ENCODE measurements at places on chromosomes 4 and X. TPM values are rescaled to one million over a fixed set of nuclear protein-coding genes. Genes with fewer than 3 reads are reported as not detected.

DNA sequence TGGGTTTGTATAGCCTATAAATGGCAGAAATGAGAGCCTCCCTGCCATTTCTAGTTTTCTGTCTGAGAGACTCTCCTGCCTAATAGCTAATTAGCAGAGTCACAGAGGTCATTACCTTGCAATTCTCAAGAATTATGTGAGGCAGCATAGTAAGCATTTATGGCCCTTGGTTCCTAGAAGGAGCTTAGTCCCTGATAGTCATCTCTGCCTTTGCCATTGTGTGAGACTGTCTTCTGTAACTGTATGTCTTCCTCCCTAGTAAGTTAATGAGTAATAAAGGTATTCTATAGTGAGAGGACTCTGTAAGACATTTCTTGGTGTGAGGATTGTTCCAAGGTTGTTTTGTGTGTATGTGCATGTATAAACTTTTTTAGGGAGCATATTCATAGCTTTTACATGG lies 108.7 kb downstream of the AR start:
- H3K4me1 ChIP-seq: peaks cover 30% of the 10 kb centered on the region
- peak overlapping the region; percentile 68 for H3K27ac ChIP-seq
- H3K36me3 ChIP-seq: no peaks in the 10 kb centered on the region
- DNase-seq: peak; percentile 79
- H3K4me3 ChIP-seq: no peak overlapping the region
- no peaks in the 10 kb centered on the region for H3K27me3 ChIP-seq

DNA sequence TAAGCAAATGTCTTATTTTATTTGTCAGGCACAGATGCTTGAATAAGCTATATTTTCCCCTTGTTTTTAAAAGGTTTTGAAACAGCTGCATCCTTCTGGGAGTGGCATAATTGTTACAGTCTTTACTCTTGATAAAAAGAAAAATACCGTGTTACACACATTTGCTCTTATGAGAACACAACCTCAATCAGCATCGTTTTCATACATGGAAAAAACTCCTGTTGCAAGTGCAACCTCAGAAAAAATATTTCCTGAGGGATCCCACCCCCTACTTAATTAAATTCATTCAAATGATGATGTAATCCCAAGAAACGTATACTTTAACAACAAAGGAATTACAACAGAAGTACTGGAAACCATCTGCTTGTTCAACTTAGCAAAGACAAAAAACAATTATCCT lies 58.6 kb downstream of the SMAD1 start:
- peaks cover 19% of the 10 kb centered on the region for H3K36me3 ChIP-seq
- H3K27ac ChIP-seq: no peak overlapping the region
- DNase-seq: no peak
- H3K27me3 ChIP-seq: no peaks in the 10 kb centered on the region

DNA sequence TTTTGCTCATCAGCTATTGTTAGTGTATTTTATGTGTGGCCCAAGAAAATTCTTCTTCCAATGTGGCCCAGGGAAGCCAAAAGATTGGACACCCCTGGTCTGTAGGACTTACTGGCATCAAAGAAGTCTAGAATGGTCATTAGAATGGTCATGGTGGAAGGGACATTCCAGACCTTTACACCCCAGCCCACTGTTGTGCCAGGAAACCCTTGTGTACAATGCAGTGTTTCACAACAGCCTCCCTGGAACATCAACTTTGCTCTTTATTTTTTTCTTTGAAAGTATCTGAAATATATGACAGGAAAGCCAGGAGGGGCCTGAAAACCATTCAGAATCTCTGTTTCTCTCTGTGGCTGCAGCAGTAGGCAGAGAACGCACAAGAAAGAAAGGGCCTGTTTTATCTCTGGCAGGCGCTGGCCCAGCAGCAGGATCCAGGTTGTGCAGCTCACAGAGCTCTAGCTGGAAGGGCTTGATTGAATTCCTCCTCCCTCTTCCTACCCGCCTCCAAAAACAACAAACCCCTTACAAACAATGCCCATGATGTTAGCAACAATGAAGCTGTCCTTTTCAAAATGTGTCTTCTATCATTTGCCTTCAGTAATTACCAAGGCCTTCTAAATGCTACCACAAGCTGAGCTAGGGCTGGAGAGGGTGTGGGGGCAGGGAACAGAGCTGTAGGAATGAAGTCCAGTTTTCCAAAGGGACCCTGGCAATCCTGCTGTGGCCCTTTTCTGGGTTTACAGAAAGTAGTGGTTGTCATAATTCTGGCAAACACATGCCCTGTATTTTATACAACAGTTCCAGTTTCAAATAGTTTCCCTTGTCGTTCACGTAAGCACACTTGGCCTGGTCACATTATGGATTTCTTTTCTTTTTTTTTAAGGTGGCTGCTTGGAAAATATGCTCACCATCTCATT lies 32.3 kb upstream of the TFDP3 start:
- H3K27ac ChIP-seq: no peak overlapping the region
- no peak overlapping the region for H3K4me3 ChIP-seq
- no peaks in the 10 kb centered on the region for H3K4me1 ChIP-seq
- no peaks in the 10 kb centered on the region for H3K27me3 ChIP-seq
- no peaks in the 10 kb centered on the region for H3K36me3 ChIP-seq

DNA sequence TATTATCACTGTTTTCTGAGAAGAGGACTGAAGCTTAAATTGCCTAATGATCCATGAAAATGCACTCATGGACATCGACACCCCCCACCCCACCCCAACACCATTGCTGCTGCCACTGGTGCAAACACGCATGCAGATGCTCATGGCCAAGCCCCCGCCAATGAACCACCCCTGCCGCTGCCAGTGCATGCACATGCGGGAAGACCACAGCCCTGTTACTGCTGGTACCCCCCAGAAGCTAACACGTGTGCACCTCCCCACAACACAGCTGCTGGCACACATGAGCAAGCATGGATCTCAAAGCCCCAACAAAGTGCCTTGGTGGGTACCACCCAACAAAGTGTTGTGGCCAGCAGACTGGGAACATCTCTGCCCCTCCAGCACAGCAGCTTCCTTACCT lies 594.1 kb upstream of the FAT1 start:
- no peak overlapping the region for H3K4me3 ChIP-seq
- no peak for DNase-seq
- no peaks in the 10 kb centered on the region for H3K4me1 ChIP-seq

GRCh38 chrX:24536551-24536950 lies 71.5 kb downstream of the PDK3 start:
- H3K27me3 ChIP-seq: no peaks in the 10 kb centered on the region
- peaks cover 10% of the 10 kb centered on the region for H3K36me3 ChIP-seq
- no peak for DNase-seq
- no peaks in the 10 kb centered on the region for H3K4me1 ChIP-seq
- no peak overlapping the region for H3K27ac ChIP-seq
- no peak overlapping the region for H3K4me3 ChIP-seq

- no peaks in the 10 kb centered on the region for H3K4me1 ChIP-seq
- H3K27ac ChIP-seq: no peak overlapping the region
- no peaks in the 10 kb centered on the region for H3K36me3 ChIP-seq
- no peaks in the 10 kb centered on the region for H3K27me3 ChIP-seq
Measured at GRCh38 chrX:32525234-32525633, 686.1 kb downstream of the DMD start.

DNA sequence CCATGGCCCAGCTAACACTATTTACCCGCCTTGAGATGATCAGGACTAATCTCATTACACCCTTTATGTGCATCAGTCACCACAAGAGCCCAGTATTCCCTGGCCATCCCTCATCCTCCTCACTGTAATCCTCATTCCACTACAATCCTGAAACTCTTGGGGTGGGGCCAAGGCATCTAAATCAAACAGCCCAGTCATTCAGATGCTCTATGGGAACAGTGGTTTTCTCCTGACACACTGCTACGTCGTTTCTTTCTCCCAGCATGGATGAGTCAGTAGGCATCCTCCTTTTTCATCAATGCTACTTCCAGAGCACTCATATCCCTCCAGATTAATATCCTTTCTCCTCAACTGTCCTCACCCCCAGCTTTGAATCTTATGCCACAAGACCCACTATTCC lies 5.6 kb downstream of the SDAD1 start:
- peaks cover 3% of the 10 kb centered on the region for H3K4me1 ChIP-seq
- no peak overlapping the region for H3K4me3 ChIP-seq
- H3K27me3 ChIP-seq: no peaks in the 10 kb centered on the region
- H3K27ac ChIP-seq: no peak overlapping the region
- no peak for DNase-seq

DNA sequence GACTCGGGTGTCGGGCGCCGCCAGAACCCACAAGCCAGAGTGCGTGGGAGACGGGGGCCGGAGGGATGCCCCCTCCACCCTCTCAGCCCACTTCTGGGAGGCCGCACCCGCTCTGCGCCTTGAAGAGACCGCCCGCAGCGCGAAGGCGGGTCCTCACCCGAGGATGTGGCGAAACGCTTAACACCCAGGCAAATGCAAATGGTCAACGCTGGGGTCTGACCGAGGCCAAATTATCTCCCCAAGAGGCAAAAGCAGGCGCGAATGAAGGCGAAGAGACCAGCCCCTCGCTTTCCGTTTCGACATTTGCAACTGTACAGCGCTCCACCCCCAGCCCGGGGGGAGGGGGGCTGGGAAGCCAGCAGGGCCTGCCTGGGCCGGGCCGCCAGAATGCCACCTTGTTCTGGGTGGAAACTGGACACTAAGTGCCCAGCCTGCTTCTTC lies 137.7 kb upstream of the ZIC3 start:
- DNase-seq: no peak
- no peaks in the 10 kb centered on the region for H3K4me1 ChIP-seq
- H3K27ac ChIP-seq: no peak overlapping the region
- no peaks in the 10 kb centered on the region for H3K36me3 ChIP-seq
- peaks cover 67% of the 10 kb centered on the region for H3K27me3 ChIP-seq

GRCh38 chr4:17055788-17056187 lies 157.3 kb upstream of the LDB2 start:
- H3K27ac ChIP-seq: no peak overlapping the region
- H3K27me3 ChIP-seq: no peaks in the 10 kb centered on the region
- H3K4me1 ChIP-seq: no peaks in the 10 kb centered on the region

DNA sequence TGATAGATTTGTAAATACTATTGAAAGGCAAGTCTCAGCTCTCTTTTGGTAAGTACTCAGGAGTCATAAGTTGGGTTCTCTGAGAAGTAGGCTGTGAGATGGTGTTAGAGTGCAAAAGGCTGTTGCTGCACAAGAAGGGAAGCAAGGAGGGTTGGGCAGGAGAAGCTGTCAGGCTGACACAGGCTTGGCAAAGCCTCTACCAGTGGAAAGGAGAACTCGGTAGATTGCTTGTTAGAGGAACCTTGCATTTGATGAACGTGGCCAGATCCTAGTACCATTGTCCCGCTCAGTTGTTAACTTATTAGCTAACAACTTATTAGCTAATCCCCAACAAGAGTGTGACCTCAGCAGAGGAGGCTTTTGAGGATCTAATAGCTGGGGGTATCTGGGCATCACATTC lies 449.3 kb upstream of the BOD1L1 start:
- DNase-seq: no peak
- no peak overlapping the region for H3K27ac ChIP-seq
- H3K36me3 ChIP-seq: no peaks in the 10 kb centered on the region
- no peak overlapping the region for H3K4me3 ChIP-seq
- H3K27me3 ChIP-seq: no peaks in the 10 kb centered on the region

- H3K27ac ChIP-seq: no peak overlapping the region
- DNase-seq: no peak
- peaks cover 5% of the 10 kb centered on the region for H3K4me1 ChIP-seq
Measured at GRCh38 chrX:41553688-41554087, 106.5 kb downstream of the NYX start.

DNA sequence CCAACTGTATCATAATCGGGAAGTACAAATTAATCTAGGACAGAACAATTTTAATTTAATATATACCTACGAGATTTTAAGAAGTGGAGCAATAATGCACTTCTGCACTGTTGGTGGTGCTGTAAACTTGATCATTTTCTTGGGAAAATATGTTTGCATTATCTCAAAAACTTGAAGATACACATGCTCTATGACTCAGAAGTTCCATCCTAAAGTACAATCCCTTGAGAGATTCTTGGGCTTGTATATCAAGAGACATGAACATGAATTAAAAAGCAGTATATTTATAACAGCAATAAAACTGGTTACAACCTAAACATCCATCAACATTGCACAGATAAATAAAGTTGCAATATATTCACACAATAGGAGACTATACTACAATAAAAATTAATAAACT lies 168.8 kb downstream of the CLCN4 start:
- no peaks in the 10 kb centered on the region for H3K36me3 ChIP-seq
- no peak overlapping the region for H3K4me3 ChIP-seq
- H3K27ac ChIP-seq: no peak overlapping the region
- no peaks in the 10 kb centered on the region for H3K4me1 ChIP-seq

Gene ANTXR2
- 36.3 TPM for polyA plus RNA-seq

Gene CENPVL3
- 0.76 TPM for polyA plus RNA-seq

Gene PARM1
- polyA plus RNA-seq: 38.2 TPM

Gene SERTM2
- 0.30 TPM for polyA plus RNA-seq

Gene PABPC5
- 1.9 TPM for polyA plus RNA-seq

Gene SYN1
- polyA plus RNA-seq: 5.7 TPM

Gene ASB12
- 0.52 TPM for polyA plus RNA-seq

Gene OTUD5
- polyA plus RNA-seq: 46.9 TPM

Gene MAMLD1
- 3.8 TPM for polyA plus RNA-seq

Gene ATP8A1
- 58.8 TPM for polyA plus RNA-seq
